ENCODE measurements at places on chromosomes 5 and 9.

GRCh38 chr9:93093877-93094657 lies 1.9 kb upstream of the CARD19 start:
- DNase-seq = no peak

DNA sequence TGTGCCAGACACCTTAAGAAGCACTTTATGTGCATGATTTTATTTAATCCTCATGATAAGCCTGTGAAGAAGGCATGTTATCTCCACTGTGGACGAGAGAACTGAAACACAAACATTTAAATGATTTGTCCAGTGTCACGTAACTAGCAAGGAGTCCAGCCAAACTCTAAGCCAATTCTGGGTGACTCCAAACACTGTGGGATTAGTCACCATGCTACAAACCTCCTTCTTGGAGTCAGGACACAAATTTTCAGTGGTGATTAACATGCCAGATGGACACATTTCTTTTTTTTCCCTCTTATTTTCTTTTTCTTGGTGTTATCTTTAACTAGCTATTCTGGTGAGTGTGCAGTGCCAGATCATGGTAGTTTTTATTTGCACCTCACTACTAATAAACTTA lies 316.8 kb downstream of the NDUFS4 start:
- DNase-seq = no peak

GRCh38 chr9:93697352-93698139 lies 121.2 kb downstream of the PHF2 start:
- DNase-seq = no peak

GRCh38 chr9:86112057-86112456 lies 12.7 kb upstream of the GOLM1 start:
- DNase-seq = no peak

DNA sequence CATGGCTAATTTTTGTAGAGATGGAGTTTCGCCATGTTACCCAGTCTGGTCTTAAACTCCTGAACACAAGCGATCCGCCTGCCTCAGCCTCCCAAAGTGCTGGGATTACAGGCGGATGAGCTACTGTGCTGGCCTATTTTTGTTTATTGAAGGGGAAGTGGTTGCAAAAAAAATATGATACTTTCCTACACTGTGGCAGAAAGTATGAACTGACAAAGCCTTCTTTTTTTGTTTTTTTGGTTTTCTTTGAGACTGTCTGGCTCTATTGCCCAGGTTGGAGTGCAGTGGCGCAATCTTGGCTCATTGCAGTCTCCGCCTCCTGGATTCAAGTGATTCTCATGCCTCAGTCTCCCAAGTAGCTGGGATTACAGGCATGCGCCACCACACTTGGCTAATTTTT lies 50.9 kb downstream of the OSTF1 start:
- no peak for DNase-seq

GRCh38 chr5:130975299-130975698 lies 189.8 kb downstream of the HINT1 start:
- no peak for DNase-seq

DNA sequence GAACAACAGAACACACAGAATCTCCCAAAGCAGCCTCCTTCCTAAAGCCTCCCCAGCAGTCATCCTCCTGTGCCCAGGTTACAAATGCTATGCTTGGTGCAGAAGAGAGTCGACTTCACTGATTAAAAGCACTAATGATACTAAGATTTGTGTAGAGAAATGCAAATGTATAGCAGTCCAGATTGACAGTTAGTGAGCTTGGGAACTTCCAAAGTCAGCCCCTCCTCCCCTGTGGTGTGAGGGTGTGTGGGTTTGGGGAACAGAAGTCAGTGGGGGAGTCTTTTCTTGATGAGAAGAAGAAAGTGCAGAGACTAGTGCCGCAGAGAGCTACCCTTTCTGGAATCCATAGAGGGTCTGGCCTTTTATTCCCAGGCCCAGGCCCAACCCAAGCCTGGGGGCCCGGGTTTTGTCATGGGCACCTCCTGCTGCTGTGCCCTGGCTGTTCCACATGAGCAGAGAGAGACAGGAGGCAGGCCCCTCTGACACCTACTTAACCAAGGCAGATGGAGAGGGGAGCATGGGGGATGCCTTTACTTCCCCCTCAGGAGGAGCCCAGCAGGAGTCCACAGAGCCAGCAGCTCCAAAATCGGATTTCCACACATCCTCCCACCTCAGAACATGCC lies 173.3 kb downstream of the DENND1A start:
- no peak for DNase-seq

DNA sequence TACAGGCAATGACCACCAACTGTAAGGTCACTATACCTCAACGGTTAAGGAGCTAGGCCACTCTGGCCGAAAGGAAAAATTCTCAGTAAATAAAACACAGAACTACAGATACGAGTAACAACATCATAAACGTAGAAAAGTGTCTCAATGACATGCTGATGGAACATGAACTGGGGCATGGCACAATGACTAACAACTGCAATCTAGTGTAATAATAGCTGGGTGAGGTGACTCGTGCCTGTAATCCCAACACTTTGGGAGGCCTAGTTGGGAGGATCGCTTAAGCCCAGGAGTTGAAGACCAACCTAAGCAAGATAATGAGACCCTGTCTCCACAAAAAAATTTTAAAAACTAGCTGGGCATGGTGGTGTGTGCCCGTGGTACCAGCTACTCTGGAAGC lies 9.8 kb upstream of the RAPGEF6 start:
- DNase-seq = no peak

DNA sequence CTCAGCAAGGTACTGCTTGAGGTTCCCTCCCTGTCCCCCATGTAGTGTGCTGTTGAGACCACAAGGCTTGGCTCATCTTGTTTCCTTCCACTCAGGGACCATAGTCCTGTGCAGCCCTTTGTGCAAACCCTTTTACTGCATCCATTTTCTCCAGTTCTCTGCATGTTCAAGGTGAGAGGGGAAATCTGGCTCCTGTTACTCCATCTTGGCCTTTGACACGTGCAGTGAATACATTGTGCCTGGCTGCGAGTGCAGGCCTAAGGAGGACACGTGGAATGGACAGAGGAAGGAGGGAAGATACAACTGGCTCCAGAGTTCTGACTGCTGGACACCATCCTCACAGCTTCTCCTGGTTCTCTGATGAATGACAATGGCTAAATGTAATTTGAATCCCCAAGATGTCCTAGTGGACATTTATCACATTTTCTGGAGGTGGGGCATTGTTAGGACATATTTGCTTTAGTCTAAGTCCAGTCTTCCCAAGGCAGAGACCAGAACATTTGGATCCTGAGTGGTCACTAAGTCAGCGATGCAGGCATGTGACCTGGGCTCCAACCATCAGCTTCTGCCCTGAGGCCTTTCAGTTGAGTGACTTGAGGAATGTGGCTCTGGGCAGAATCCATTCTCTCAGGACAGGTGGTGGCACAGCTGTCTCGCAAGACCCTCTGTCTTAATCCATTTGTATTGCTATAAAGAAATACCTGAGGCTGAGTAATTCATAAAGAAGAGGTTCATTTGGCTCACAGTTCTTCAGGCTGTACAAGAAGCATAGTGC lies 189.0 kb upstream of the DAP start:
- no peak for DNase-seq

GRCh38 chr9:96048104-96048955 lies 172.8 kb downstream of the ERCC6L2 start:
- peak; percentile 13 for DNase-seq

- DNase-seq = no peak
Observed at GRCh38 chr5:88833371-88834130, 49.4 kb downstream of the MEF2C start.

DNA sequence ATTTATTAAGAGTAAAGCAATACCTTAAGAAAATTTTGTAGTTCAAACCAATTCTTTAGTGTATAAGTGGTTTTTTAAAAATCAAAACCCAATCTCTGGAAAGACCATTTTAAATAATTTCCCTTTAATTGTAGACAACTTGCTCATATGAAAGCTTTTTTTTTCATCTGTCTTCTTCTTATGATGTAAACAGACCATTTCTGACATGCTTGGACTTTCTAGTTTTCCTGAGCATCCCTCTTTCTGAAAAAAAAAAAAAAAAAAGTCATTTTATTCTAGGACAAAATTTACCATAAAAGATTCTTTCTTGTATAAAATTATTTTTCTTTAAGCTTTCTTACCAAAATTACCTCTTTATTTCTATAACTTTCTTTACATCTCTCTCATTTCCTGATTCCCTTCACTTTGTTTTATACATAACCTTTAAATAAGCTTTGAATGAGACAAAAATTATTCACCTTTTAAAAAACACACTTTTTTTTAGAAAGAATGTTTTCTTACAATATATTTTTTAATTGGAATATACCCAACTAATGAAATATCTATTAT lies 67.5 kb downstream of the COL15A1 start:
- DNase-seq = no peak

DNA sequence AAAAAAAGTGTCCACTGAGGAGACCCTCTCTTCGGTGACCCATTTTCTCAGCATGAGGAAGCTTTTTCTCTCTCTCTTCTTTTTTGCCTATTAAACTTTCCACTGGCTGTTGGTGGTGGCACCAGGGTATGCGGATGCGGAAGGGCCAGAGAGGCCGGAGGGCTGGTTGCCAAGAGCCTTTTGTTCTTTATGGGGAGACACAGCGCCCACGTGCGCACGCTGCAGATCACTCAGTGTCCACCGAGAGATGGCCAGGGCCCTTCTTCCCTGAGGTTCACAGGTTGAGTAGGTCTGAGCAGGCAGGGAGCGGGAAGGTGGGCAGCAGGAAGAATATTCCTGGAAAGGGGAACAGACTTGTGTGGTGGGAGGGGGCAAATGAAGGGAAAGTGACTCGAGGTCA lies 69.1 kb downstream of the STK10 start:
- no peak for DNase-seq

GRCh38 chr5:144333336-144333920 lies 162.8 kb downstream of the KCTD16 start:
- DNase-seq = no peak

DNA sequence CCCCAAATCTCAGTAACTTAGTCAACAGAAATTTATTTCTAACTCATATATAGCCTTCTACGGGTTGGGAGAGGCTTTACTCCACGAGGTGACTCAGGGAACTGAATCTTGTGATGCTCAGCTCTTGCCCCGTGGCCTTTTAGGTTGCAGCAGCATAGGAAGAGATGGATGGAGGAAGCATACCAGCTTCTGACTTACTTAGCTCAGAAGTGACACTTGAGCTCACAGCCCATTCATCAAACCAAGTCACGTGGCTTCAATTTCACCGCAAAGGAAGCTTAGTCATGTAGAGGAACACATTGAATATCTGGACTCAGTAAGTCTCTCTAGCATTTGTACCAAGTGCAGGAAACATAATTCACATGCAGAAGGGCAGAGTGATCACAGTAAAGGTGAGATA lies 124.1 kb upstream of the KCNN2 start:
- no peak for DNase-seq

GRCh38 chr9:126150411-126151030 lies 176.1 kb upstream of the MVB12B start:
- no peak for DNase-seq

DNA sequence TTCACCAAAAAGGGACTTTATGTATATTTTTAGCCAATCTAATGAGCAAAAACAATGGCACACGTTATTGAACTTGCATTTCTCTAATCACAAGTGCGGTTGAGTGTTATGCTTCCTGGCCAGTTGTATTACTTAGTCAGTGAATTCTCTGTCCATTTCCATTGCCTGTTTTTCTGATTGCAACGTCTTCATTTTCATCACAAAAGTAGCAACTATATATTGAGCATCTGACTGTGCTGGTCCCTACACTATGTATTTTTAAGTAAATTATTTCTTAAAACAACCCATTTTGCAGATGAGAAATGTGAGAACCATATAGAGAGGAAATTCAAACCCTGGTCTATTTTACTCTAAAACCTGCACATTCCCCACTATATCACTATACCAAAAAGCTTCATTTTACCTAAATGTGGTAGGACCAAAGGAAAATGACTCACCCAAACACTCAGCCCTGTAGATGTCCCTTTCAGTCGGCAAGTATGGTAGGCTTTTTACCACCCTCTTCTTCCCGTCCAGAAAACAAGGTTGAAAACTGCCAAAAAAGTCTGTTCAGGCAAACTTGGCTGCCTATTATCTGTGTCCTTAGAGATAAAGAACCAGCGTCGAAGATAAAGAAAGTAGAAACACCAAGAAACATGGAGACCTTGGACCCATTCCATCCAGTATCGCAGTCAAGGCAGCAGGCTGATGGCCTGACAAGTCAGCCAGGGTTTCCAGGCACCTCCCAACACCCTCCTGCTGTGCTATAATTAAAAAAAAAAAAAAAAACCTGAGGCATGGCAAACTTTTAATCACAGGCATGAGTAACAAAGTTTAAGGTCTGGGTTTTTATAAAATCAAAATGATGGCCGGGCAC lies 18.8 kb upstream of the FAM13B start:
- DNase-seq = no peak

DNA sequence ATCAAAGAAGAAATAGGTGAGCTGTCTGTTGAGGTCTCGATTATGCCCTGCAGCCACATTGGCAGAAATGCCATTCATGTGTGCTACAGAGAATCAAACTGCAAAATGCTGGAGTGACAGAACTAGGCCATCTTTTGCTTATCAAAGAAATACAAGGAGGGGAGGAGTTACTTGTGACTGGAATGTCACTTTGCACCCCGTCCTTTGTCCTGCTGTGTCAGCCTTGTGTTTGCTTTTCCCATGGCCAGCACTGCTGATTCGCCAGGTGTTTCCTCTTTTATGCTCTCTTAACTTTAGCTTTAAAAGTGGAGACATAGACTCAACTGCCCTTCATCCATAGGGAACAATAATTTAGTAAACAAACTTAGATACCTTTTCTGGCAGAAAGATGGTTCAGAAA lies 54.3 kb downstream of the SLC46A2 start:
- no peak for DNase-seq

- DNase-seq = no peak
Observed at GRCh38 chr5:90554358-90555006, 4.1 kb upstream of the ADGRV1 start.

- no peak for DNase-seq
Observed at GRCh38 chr9:74721696-74722660, 165.7 kb downstream of the TRPM6 start.

DNA sequence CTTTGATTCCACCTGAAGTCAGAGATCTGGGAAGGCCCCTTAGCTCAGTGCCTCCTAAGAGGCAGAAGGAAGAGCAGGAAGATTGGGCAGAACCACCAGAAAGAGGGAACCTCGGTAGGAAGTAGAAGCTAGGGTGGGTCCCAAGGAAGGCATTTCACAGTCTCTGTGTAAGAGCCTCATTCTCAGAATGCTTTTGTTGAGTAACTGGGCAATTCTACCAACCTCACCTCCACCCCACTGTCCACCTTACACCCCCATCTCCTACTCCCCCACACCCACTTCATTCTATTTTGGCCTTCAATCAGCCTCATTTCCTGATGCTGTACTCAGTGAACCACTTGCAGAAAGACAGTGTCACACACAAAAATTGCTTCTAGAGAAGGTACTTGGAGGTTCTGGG lies 3.5 kb downstream of the HBEGF start:
- no peak for DNase-seq

- no peak for DNase-seq
Observed at GRCh38 chr5:59798862-59799667, 94.5 kb downstream of the PDE4D start.
